ENCODE measurements at places on chromosomes 16 and 17.

DNA sequence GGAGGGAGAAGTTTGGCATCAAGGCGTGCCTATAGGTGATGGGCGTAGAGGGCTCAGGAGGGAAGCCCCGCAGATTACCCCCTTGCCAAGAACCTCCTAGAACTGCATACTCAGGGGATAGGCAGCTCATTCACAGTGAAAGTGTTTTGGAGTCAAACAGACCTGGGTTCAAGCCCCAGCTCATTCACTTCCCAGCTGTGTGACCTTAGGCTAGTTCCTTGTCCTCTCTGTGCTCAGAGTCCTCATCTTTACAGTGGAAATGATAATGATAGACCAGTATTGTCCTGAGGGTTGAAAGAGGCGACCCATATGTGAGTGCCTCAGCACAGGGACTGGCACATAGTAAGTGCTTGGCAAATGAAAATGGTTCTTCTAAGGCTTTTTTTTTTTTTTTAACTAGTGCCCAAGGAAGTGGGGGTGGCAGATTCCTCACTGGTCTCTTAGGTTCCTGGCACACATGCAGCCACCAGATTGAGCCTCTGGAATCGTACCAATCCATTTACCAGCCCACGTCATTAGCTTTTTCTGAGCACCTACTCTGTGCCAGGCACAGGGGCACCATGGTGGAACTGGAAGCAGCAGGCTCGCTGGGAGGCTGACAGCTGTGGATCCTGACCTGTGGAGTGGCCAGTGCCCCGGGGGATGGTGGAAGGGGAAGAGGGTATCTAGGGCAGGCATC lies 75.8 kb downstream of the SREBF1 start:
- no peak for DNase-seq

DNA sequence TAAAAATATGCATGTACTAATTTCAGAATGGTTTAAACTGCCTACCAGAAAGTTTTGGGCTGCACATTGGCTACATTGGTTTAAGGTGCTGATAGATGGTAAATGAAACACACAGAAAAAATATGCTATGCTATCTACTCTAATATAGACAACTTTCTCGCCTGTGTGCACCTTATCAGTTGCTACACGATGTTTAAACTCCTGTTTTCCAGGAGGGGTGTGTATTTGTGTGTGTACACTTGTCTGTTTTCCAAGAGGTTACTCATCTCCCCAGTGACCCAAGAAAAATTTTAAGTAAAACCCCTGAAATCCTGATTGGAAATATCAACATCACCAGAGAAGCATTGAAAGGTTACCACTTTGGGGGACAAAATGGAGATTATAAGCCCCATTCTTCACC lies 21.6 kb upstream of the PSMC5 start:
- DNase-seq = no peak

GRCh38 chr17:70786081-70786480 lies 616.7 kb downstream of the KCNJ2 start:
- peak; percentile 20 for DNase-seq

DNA sequence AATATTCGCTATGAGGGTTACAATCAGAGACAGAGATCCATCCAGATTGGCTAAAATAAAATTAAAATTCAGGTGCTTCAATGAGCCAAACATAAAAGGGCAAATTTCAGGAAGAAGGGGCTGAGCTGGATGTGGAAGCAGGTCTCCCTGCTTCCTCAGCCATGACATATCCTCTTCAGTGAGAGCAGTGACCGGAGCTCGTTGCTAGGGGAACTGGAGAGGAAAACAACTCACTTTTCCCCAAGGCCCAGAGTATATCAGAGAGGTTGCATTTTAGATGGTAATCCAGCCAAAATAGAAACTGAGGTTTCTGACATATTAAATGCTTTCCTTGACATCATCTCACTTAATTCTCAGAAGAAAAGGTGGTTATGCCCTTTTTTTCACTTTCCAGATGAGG lies 503.5 kb downstream of the HS3ST4 start:
- no peak for DNase-seq

- DNase-seq = no peak
Observed at GRCh38 chr16:1746693-1747195, 24.6 kb downstream of the NME3 start.

GRCh38 chr17:40093005-40093579 lies 7.3 kb downstream of the NR1D1 start:
- DNase-seq = no peak

DNA sequence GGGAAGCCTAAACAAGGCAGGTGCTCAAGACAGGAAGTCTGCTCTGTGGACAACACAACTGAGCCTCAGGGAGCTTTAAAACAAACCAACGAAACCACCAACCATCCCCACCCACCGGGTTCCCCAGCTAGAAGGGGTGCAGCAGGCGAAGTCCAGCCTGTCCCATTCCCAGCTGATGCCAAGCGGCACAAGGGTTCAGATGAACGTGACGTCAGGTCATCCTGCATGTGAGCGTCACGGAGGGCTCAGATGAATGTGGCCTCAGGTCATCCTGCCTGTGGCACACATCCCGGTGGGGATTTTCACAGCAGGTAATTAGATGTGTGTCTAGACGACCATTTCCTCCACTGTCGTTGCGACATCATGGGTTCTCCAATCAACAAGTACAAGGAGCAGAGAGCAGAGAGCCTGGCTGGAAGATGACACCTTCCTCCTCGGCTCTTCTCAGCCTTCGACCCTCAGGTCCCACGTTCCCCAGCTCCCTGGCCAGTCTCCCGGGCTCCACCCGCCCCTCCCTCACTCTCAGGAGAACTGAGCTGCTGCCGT lies 246.5 kb downstream of the FOXL1 start:
- DNase-seq = peak; percentile 27

GRCh38 chr16:13911306-13911705 lies 8.6 kb upstream of the ERCC4 start:
- no peak for DNase-seq

DNA sequence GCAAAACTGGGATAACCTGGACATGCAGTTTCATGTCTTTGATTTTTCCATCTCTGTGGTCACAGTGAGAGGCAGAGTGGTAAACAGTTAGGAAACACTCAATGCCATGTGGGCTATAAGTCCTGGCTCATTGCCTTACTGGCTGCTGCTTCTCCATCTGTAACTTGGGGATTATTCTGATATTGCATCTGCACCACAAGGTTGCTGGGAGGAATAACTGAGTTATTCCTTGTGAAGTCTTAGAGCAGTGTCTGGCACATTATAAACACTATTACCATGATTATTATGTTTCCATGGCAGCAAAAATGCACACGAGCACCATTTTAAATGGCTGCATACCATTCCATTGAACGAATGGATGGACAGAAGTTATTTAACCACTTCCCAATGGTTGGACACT lies 111.7 kb upstream of the CDH5 start:
- DNase-seq = peak; percentile 44

DNA sequence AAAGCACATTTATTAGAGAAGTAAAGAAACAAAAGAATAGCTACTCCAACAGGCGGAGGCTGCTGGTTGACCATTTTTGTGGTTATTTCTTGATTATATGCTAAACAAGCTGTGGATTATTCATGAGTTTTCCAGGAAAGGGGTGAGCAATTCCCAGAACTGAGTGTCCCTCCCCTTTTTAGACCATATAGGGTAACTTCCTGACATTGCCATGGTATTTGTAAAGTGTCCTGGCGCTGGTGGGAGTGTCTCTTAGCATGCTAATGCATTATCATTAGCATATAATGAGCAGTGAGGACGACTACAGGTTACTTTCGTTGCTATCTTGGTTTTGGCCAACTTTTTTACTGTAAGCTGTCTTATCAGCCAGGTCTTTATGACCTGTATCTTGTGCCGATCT lies 12.2 kb upstream of the HS3ST4 start:
- DNase-seq = no peak

DNA sequence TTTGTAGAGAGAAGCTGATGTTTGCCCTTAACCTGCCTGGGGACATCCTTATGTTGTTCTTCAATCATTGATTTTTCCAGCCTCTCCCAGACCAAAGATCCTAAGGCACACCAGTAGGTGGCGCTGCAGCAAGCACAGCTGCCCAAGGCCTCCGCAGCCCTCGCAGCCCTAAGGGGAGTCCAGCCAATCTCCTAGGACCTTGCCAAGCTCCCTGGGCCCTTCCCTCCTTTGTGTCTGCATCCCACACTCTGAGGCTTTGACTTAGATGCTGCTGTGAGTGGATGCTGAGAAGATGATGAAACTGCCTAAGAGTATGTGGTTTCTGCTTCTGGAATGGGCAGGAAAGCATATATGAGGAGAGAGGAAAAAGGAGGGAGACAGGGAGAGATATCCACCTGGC lies 47.1 kb downstream of the SPACA3 start:
- peak; percentile 43 for DNase-seq

GRCh38 chr17:42833767-42834422 lies 698 bp downstream of the PSME3 start:
- DNase-seq = peak; percentile 20

DNA sequence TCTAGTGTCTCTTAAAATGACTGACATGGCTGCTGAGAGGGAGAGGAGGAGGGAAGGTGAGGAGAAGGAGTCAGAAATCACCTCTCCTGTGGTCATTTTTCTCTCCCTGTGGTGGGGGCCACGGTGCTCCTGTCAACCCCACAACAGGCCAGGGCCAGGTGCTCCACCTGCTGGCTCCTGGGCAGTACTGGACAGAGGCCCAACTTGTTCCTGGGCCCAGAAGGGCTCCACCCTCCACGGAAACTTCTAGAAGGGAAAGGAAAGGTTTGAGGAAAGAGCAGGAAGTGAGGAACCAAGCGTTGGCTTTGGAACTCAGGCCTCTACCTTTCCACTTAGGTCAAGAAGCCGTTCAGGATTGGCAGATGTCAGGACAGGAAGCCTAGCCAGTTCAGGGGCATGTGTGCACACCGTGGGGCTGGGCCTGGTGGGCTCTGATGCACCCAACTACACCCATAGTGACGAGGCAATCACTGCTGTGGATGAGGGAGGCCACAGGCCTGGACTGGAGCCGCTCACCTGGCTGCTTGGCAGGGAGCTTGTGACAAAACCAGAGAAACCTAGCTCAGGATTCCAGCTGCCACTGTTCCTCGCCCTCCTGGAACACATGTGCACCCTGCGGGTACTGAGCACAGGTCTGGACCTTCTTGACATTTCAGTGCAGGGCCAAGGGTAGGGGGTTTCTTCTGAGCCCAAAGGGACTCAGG lies 36.1 kb downstream of the WNT3 start:
- peak; percentile 36 for DNase-seq

- DNase-seq = peak; percentile 93
Observed at GRCh38 chr16:65312795-65313194, 190.9 kb upstream of the CDH11 start.

DNA sequence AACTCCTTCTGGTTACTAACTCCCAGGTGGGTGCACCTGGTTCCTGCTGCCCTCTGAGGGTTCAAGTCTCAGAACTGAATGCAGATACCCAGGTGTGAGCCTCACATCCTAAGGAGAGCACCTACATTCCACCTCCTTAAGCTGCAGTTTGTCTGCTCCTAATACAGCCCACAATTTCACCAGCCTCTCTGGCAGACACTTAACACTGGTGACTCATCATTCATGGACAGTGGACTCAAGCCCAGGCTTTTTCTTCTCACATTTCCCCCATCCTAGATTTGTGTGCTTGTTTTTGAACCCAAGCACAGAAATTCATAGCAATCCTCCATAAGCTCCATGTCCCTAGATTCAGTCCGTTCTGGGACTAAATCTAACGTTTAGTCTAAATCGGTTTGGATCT lies 7.0 kb upstream of the MAF start:
- peak; percentile 69 for DNase-seq

- peak; percentile 9 for DNase-seq
Observed at GRCh38 chr16:29962344-29962994, 590 bp downstream of the TMEM219 start.

DNA sequence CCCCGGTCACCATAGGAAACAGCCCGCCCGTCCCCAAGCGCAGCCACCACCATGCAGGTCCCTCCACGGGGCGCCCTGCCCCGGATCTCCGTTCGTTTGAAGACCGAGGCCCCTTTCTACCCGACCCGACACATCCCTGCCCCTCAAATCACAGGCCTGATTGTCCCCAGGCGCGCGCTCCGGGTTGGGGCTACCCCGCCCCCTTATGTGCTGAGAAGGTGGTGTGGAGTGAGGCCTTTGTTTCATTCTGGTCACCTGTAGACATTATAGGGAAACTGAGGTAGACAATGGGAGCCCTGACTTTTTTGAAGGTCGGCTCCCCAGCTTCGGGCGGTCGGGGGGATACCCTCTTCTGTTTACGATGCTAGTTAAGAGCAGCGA lies 763 bp upstream of the ACTG1 start:
- peak; percentile 79 for DNase-seq

- DNase-seq = no peak
Observed at GRCh38 chr16:85424260-85425073, 188.7 kb upstream of the GSE1 start.

DNA sequence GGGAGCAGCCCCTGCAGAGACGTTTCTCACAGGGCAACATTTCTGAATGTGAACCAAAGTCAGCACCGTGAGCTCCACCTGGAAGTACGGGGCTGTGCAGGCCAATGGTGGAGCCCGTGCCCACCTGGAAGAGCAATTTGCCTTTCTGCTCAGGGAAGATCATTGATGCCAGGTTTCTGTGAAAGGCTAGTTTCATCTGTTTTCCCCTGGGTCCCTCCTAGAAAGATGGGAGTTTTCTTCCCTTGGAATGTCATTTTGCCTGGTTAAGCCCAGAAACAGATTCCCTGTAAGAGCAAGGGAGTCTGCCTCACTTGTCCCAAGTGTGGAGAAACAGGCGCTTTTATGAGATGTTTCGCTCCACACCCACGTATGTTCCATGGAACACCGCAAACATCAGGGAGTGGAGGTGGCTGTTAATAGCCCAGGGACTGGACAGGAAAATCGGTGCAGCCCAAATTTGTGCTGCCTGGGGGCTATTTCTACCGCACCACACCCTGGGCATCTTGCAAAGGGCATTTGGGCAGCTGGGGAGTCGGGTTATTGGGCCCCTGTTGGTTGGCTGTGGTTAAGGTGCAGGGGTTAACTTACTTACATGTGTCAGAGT lies 2.6 kb downstream of the SLC6A4 start:
- DNase-seq = no peak

- DNase-seq = no peak
Observed at GRCh38 chr17:54770836-54771235, 129.8 kb upstream of the TOM1L1 start.

DNA sequence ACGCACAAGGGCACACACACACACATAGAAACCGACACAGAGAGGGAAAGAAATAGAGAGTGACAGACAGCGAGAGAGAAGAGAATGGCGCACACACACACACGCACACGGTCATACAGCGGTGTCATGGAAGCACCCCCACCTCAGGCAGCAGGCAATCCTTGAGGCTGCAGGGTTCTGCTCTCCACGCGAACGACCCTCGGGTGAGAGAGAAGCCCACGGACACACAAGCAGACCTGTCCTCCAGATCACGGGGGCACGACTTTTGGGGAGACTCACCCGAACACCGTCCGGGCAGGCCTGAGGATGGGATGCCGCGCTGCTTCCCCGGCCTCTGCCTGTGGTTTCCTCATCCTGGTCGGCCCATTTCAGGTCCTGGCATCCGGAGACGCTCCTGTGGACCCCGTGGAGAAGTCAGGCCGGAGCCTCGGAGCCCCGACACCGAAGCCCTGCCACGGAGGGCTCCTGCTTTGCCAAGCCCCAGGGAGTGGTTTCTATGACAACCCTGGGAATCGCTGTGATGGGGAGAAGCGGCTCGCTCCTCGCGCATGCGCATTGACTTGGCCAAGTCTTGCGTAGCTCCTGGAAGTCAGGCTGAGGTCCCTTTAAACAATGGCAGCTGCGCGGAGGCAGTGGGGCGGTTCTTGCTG lies 118.2 kb upstream of the KCNJ18 start:
- DNase-seq = peak; percentile 79

GRCh38 chr17:1736348-1737281 lies 6.1 kb upstream of the SERPINF2 start:
- DNase-seq = peak; percentile 61

- peak; percentile 74 for DNase-seq
Observed at GRCh38 chr17:29124135-29124924, 55.9 kb downstream of the MYO18A start.
